ENCODE measurements at places on chromosomes 3 and 15. TPM values are rescaled to one million over a fixed set of nuclear protein-coding genes. Genes with fewer than 3 reads are reported as not detected.

The NAA50 gene
- 89.8 TPM for total RNA-seq

The SAXO2 gene
- total RNA-seq: 1.5 TPM

The SEMA4B gene
- total RNA-seq: 165 TPM

The KNL1 gene
- 8.0 TPM for total RNA-seq

The PTX3 gene
- total RNA-seq: 2.1 TPM

The APBA2 gene
- total RNA-seq: 1.2 TPM

The C2CD4B gene
- total RNA-seq: 2.8 TPM

The AGBL1 gene
- 0.34 TPM for total RNA-seq

The SCAMP5 gene
- total RNA-seq: 4.5 TPM

The SLC6A1 gene
- 0.36 TPM for total RNA-seq

The CPLX3 gene
- total RNA-seq: 0.15 TPM

Measured in left colon (tissue), 2 donors.